AG20443 (cell line): ENCODE measurements at places on chromosomes 11 and 22.

GRCh38 chr11:121890377-121890776, 225.6 kb downstream of the BLID start:
- peak; percentile 69 for DNase-seq

DNA sequence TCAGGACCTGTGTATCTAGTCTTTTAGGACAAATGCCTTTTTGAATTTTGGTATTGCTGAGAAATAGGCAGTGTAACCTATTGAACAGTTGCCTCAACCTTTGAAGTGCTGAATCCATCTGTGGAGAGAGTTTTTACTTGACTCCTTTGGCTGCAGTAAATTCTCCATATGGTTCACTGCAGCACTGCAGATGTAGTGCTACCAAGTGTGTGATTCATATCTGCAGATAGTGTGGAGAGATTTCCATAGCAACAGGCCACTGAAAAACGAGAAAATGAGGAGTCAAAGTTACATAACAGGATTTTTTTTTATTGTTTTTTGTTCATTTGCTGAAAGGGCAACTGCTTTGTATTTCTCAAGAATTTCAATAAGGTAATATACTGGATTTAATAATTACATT, 356.1 kb downstream of the RAB38 start:
- DNase-seq = peak; percentile 24

GRCh38 chr22:48309115-48309705, 1518.5 kb downstream of the BRD1 start:
- no peak for DNase-seq

DNA sequence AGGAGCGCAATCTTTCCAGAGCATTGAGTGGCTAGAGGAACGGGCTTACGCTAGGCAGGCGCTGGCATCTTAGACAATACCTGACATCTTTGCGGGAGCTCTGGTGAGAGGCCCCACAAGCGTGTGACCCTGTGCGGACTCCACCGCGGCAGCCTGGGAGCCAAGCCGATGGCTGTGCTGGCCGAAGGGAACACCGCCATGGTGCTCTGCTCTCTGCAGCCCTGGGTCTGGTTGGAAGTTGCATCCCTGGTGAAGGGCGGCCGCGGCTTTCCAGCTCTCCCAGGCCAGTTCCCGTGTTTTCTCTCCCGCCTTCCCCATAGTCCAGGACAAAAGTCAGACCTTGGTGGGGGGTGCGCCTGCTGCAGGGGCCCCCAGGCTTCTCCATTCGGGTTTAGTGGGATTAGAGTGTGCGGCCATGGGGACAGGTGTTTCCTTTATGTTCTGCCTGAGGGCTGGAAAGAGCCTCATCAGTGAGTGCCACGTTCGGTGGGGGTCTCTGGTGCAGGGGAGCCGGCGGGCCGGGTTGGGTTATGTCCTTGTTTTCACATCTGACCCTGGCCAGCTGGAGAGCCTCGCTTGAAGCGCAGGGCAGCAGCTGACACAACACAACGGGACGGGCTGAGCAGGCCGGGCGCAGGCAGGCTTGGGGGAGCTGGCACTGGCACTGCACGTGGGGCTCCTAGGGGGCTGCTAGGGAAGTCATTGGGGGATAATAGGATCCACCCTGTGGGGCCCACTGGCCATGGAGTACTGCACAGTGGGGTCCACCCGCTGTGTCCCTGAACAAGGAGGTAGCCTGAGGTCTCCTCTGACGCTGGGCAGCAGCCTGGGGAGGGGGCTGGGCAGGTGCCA, 94.8 kb downstream of the KCNQ1 start:
- DNase-seq = no peak

- no peak for DNase-seq
These were observed 77.3 kb downstream of the ARFGAP2 start for GRCh38 chr11:47099214-47099917.

DNA sequence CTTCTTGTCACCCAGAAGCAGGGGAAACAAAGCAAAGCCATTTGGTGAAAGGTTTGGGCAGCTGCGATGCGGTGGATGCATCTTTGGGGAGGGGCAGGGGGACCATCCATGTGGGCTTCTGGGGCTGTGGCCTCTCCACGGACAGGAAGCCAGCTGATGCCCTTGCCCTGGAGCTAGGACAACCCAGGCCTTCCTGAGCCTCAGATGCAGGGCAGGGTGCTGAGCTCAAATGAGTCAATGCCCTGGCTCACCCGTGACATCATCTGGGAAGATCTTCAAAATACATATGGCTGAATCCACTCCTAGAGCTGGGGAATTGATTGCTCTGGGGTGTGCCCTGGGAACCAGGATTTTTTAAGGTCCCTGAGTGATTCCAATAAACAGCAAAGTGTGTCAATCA, 1418.2 kb downstream of the TBC1D22A start:
- DNase-seq = peak; percentile 60

- DNase-seq = no peak
These were observed 6.1 kb upstream of the UPB1 start for GRCh38 chr22:24489011-24489410.

DNA sequence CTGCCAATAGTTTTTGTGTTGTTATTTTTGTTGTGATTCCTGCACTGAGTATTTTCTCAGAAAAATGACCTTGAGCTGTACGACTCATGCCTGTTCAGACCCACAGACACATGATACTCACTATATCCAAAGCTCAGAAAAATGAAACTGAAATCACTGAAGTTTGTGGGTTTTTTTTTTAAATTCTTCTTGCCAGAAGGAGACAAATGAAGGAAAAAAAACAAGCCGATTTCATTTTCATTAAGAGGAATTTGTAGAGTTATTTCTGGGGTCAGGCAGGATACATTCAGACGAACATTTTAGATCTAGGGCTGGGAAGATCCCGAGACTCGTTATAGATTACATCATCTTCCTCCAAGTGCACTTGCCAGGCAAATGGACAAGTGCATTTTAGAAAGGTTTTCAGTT, 60.4 kb downstream of the BMAL1 start:
- DNase-seq = peak; percentile 47

DNA sequence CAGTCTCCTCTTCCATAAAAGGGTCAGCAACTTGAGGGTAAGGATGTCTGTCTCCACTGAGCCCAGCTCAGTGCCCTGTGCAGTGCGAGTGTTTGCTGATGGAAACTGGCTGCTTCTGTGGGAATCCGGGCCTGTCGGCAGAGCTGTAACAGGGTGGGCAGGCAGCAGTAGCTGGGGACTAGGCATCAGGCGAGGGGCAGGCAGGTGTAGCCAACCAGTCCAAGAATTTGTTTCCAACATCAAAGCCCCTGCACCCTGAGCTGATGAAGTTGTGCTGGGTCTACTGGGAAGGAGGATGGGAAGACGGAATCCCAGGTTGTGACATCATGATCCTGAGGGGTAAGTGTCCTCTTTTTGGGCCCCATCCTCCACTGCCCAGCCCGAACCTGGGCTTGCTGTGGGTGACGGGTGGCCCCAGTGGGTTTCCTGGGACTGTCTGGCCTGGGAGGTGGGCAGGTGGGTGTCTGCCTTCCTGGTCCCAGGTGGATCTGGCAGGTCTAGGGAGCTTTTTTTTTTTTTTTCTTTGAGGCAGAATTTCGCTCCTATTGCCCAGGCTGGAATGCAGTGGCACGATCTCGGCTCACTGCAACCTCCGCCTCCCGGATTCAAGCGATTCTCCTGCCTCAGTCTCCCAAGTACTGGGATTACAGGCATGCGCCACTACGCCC, 11.0 kb downstream of the SLC29A2 start:
- DNase-seq = no peak

- DNase-seq = peak; percentile 80
These were observed 5.7 kb downstream of the ZP1 start for GRCh38 chr11:60872961-60873524.

DNA sequence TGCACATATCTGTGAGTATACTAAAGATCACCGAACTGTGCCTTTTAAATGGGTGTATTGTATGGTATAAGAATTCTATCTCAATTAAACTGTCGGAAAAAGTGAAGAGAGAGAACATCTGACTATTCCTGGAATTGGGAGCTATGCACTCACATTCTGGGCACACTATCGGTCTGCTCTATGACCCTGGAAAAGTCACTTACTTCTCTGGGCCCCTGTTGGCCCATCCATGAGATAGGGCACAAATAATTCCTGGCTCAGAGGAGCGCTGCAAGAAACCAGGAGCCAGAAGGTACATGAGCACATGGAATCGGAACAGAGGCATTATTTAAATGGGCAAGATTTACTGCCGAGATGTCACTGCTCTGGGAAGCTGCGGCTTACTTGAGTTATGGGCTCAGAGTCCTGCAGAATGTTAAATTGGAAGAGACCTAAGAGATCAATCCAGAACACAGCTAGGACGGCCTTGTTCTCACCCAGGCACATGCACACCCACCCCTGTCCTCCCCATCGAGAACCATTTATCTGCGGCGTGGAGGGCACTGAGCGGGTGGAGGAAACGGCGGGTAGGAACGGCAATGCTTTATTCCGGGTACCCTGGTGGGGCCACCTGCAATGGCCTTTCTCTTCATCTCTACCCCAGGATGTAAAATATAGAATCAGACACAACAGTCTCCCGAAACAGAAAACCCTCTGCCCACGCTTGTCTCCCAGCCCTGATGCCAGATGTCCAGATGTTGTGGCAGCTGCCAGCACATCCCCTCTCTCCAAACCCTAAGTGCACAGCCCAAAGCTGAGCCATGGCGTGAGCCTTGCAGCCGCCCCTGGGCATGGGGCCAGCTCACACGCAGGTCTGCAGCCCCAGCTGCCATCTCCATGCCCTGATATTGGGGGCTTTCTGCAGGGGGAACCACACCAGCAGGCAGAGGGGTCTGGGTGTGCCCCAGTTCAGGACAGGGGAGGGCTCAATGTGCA, 142.4 kb downstream of the DSCAML1 start:
- DNase-seq = no peak

GRCh38 chr11:59025097-59025496, 61.0 kb upstream of the GLYATL1B start:
- no peak for DNase-seq

DNA sequence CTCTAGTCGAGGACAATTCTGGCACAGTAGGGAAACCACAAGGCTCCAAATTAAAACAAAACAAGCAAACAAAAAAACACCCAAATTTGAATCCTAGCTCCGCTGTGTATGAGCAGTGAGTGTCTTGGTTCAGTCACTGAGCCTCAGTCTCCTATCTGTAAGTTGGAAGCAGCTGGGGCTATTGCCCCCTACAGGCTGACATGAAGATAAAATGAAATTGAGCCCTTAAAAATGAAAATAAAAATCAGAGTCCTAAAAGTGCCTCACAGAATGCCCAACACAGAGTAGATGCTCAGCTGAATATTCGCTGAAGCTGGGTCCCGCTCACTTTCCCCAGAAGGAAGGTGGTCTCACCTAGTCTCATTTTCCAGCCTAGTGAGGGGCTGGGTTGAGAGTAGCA, 65.2 kb downstream of the PDE2A start:
- DNase-seq = peak; percentile 50

DNA sequence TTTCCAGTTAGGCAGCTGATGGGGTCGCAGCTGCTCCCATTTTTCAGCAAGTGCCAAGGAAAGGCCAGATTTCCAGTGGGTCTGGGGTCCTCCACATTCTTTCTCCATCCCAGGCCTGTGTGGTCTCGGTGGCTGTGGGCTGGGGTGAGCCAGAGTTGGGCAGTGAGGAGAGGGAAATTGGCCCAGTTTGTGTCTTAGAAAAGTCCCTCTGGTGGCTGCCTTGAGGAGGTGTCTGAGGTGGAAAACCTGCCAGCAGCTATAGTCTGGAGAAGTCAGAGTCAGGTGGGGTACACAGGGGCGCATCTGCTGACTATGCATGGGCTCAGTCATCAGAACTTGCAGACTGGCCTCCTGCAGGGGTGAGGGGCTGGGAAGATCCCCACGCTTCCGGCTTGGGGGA, 30.5 kb downstream of the MRGPRD start:
- DNase-seq = peak; percentile 56

DNA sequence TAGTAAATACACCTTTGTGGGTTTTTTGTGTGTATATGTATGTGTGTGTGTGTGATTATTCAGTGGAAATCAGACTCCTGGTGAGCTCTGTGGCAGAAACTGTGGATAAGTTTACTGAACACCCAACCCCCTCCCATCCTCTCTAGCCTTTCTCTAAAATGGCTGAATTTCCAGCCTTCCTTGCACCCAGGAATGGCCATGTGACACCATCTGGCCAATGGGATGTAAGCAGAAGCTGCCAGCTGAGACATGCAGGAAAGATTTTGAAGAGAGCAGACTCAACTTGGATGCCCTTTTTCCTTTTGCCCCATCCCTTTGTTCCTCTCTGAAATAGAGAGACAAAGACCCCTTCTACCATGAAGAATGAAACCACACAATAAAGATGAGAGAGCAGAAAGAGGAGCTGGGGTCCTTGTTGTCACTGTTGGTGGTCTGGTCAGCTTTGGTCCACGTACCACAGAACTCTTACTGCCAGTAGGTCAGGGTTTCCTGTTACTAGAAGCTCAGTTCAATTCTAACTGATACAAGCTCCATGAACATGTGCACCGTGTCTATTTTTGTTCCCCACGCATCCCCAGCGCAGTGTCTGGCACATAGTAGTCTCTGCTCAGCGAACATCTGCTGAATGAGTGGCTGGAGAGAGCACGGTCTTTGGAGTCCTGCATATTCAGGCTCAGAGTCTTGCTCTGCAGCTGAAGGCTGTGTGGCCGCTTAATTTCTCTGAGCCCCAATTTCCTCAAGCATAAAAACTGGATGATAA, 57.5 kb downstream of the SEZ6L start:
- DNase-seq = no peak

DNA sequence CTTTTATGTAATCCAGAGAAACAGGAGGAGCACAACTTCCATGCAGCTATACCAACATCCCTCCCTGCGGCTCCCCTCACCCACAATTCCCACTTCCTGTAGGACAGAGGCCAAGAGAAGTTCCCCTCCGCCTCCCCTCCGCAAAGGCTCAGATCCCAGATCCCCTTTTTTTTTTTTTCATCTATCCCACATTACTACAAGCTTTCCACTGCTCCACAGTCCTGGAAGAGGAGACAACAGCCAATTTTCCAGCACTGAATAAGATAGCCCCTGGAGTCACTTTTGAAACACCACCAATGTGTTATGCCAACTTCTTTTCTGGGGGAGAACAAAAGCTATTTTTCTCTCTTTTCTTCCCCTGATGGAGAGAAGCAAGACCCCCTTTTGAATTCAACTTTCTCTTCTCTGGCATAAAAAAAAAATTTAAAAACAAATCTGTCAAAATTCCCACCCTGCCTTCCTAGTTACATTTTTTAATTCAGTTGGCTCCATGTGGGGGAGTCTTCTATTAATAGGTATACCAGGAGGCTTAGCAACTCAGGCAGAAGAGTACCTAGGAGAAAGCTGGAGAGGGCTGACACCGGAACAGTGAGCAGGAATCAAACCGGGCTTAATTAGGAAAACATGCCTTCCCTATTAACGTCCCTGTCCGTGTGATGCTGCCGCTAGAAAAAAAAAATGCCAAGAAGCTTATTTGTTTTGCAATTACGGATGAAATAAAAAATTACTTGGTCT, 543.4 kb downstream of the BUD13 start:
- DNase-seq = no peak

GRCh38 chr11:69644962-69645675, 4.2 kb downstream of the CCND1 start:
- DNase-seq = no peak

DNA sequence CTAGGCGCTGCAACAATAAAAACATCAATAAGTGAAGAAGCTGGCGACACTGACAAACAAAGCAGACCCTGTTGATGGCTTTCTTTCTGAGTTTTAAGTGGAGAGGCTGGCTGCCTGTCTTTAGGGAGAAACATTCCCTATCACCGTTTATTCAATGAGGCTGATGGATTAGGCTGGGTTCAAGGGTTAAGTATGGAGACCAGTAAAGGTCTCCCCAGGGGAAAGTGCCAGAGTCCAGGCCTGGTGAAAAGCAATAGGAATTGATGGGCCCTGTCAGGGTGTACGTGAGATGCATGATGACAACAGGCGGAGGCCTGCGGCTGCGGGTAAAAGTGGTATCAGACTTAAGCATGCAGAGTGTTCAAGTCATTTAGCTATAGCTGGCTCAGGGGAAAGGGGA, 102.6 kb downstream of the ALX4 start:
- DNase-seq = no peak

GRCh38 chr22:50731811-50732624, 6.0 kb upstream of the ACR start:
- DNase-seq = peak; percentile 80
